ENCODE measurements at places on chromosomes 5 and 9. TPM values are rescaled to one million over a fixed set of nuclear protein-coding genes. Genes with fewer than 3 reads are reported as not detected.

GRCh38 chr9:124782661-124783574 lies 6.0 kb downstream of the OLFML2A start:
- DNase-seq = no peak

RAD1 gene
- total RNA-seq = 23.7 TPM

IL13 gene
- not detected for total RNA-seq

DNA sequence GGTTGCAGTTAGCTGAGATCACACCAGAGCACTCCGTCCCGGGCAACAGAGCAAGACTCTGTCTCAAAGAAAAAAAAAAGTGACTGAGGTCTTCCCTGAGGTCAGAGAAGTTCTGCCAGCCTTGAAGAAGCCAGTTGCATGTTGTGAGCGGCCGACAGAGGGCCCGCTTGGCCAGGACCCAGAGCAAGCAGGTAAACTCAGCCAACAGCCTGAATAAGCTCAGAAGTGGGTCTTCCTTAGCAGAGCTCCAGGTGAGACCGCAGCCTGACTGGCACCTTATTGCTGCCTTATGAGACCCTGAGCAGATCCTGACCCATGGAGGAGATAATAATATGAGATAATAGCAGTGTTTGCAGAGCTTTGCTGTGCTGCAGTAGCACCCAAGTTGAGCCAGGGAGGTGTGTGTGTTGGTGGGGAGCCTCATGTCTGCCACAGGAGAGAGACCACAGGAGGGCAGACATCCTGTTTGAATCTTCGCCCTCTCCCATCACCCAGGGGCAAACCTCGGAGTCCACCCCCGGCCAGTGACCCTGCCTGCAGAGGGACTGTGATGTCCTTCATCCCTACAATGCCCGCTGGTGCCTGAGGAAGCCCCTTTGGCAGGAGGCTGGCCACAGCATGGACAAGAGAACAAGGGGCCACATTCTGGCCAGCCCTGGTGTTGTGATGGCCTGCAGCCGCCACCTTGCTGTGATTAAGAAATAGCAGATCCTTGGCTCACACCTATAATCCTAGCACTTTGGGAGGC lies 10.8 kb upstream of the BARX1 start:
- DNase-seq = no peak

DNA sequence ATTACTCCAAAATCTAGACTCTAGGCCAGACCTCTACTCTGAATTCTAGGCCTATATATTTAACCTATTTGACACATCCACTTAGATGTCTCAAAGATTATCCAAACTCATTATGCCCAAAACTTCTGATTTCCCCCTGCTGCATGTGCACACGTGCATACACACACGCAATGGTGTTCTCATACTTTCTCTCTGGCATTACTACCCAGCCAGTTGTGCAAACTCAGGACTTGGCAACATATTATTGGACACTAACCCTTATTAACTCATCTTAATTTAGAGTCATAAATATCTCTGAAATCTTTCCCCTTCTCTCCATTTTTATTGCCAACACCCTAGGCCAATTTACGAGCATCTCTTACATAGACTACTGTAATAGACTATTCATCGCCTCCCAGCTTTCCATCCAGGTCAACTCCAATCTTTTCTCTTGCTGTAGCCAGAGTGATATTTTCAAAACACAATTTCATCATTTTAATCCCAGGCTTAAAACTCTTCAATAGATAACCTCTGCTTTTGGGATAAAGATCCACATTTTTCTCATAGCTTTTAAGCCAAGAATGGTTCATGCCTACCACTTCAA lies 141.2 kb upstream of the VLDLR start:
- no peak for DNase-seq
